ENCODE measurements at places on chromosomes 7 and 10.

GRCh38 chr7:66198956-66199355 lies 6.2 kb upstream of the TPST1 start:
- DNase-seq, result no peak

DNA sequence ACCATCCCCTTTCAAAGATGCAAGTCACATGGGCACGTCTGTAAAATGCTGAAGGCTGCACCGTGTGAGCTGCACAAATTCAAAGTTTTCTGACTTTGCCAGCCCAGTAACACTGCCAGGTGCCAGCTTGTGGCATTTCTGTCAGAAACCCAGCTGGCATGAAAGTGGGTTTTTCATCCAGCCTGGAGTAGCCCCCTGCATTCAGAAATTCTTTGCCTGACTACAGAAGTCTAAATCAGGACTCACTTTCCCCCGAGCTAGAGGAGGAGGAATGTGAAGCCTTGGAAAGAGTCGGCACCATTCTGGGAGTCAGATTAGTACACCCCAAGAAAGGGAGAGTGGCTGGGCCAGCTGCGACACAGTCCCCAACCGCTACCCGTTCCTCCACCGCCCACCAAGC lies 56.7 kb upstream of the EN2 start:
- DNase-seq, result no peak

DNA sequence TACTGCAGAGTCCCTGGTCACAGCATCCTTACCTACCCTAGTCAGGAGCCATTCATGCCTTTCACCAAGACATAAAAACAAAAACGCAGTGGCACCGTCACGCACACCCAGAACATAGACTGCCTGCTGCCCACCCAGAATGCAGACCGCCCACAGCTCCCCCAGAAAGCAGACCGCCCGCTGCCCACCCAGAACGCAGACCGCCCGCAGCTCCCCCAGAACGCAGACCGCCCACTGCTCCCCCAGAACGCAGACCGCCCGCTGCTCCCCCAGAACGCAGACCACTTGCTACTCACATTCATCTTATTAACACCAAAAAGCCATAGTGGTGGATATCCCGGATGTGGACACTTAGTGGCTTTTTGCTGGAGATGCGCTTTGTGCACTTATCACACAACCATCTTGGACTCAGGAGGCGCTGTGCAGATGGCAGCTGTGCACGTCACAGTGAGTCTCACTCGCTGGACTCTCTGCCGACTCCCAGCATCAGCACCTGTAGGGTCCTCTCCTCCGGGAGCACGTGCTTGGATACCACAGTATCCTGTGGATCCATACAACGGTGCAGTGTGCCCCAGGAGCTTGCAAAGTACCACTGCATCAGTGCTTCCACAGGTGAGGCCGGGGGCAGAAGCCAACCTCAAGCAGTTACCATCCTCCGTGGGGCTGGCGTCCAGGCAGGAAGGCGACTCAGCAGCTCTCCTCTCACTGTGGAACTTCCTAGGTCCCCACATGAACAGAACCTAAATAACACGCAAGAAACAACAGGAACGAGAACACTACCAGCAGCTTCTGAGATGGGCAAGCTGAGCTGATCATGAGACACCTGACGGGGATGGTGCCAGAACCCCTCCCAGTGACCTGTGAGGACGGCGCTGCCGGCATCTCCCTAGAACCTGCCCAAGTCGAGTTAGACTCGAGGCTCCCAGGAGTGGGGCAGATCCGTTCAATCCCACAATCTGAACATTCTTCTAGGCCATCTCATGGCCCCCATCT lies 161.0 kb downstream of the DIP2C start:
- no peak for DNase-seq

DNA sequence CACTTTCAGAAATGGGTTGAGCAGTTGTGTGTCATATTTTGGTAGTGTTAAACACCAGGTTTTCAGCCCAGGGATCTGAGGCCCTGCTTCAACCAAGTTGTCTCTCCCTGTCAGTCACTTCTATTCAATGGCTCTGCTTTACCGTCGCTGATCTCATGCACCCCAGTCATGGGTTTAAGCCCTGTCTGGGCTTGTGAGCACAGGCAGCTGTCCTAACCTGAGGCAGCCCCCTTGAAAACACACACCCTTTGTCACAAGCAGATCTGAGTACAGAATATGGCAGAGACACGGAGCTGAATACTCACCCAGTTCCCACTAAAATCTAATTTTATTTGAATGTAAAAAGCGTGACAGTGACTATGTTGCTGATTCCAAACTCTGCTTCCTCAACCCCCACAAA lies 110.6 kb upstream of the GLI3 start:
- no peak for DNase-seq

DNA sequence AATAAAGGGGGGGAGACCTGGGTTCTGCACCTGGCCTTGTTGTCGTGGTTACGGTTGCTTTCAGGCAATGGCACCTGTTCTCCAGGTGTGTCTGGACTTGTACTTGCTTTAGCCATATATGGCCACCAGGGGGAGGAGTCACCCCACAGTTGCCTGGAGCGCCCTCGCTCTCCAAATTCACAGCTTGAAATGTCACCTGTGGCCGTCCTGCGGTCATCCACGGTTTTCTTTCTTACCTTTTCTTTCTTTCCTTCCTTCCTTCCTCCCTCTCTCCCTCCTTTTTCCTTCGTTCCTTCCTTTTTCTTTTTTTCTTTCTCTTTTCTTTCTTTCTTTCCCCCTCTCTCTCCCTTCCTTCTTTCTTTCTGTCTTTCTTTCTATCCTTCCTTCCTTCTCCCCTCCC lies 157.2 kb upstream of the ZNF92 start:
- DNase-seq, result peak; percentile 37

DNA sequence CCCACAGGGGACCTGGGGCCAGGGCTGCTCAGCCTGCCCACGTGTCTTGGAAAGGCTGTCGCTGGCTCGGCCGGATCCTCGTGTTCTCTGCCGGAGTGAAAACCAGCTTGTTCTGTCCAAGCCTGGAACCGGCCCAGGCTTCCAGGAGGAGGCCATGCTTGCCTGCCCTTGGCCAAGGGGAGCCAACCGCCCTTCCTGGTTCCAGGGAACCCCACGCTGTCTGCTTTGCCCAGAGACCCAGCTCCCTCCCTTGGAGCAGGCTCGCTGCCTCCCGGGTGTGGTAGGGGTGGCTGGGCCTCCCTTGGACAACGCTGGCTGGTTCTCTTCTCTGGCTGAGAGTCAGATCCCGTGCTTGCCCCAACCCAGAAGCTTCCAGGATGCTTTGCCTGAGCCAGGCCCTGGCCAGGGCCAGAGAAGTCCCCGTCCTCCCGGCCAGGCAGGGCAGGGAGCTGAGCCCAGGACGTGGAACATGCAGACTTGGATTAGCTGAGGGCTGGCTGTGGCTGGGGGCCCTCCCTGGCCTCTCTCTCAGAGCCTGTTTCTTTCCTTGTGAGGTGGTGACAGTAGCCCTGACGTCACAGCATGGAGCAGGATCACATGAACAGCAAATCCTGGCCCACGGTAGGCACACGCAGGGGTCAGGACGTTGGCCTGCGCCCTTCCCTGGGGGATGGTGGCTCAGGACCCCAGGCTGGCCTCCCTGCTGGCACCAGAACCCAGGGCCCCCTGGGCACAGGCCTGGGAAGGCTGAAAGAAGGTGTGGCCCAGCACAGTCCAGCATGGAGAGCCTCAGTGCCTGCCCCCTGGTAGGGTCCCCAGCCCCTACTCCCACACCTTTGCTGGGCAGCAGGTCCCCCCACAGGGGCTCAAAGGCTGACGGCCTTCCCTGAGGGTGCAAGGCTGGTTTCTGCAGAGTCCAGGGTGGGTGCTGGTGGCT lies 67.5 kb downstream of the PWWP2B start:
- DNase-seq, result no peak

- DNase-seq, result no peak
Measured at GRCh38 chr10:71766717-71767419, 6.5 kb downstream of the VSIR start.

DNA sequence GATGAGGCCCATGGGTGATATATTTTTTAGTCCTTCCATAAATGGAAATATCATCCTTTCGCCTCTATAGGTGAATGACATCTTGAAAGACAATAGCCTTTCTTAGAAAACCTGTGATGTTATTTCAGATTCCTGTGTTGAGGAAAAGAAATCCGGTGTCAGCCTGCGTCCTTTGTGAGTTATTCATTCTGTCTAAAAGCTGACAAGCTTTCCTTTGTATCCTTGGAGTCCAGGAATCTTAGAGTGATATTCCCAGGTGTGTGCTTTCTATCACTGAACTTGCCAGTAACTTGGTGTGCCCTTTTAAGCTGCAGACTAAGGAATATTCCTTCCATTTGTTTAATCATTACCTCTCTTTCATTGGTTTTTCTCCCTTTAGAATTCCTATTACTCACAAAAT lies 41.0 kb downstream of the EVX1 start:
- DNase-seq, result no peak

- no peak for DNase-seq
Measured at GRCh38 chr10:103397191-103397825, 882 bp downstream of the PDCD11 start.

DNA sequence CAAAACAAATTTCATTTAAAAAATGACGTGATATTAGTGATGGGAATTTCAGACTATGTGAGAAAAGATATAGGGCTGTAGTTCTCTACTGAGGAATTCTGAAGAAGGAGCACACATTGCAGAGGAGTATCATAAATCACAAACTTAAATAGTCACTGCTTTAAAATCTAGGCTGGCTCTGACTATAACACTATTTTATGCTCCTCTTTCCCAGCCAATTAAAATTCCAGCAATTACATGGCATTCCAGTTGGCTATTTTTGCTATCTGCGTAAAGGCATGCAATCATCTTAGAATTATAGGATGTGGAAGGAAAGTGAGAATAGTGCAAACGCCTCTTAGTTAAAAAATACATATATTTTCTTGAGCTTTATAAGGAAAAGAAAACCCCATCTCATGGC lies 123.1 kb downstream of the GNAI1 start:
- no peak for DNase-seq

DNA sequence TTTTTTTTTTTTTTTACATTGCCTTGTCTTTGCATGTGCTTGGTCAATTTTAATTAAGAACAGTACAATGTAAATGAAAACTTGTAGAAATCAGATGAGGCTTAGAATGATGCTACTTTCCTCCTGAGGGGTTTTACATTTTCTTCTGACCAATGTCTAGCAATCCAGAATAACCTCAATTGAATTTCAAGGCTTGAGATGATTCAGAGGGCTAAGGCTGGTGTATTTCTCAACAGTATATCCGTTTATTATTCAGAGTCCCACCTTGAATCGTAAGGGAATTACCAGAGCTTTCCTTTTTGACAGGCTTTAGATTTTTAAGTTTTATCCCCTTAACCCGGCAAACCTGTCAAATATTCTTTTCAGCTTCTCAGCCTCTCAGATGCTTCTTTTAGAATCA lies 231.2 kb upstream of the STK17A start:
- no peak for DNase-seq

- no peak for DNase-seq
Measured at GRCh38 chr7:73820013-73820412, 10.8 kb upstream of the CLDN4 start.

DNA sequence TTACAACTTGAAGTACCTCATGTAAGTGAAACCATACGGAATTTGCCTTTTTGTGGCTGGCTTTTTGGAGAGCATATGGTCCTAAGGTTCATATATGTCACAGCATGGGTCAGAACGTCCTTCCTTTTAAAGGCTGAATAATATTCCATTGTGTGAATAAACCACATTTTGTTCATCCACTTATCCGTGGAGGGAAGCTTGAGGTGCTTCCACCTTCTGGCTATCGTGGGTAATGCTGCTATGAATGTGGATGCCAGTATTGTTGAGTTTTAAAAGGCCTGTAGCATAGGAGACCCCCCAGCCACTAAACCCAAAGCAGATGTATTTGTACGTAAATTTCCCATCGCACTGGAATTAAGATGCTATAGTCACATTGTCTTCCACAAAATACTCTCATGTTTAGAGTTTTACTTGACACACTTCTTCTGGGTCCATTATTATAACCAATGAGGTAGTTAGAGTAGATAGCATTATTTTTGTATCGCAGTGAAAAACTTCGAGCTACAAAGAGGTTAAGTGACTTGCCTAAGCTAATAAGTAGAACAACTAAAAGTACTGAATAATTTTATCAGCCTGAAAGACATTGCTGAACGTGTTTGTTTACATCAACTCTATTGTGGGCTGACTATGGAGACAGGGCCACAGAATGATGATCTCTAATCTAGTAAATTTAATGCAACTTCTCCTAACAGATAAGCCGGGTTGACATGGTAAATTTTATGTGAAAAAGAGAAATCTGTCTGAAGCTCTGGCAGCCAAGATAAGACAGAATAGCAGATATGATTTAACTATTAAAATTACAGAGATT lies 183.0 kb upstream of the CTBP2 start:
- DNase-seq, result no peak

DNA sequence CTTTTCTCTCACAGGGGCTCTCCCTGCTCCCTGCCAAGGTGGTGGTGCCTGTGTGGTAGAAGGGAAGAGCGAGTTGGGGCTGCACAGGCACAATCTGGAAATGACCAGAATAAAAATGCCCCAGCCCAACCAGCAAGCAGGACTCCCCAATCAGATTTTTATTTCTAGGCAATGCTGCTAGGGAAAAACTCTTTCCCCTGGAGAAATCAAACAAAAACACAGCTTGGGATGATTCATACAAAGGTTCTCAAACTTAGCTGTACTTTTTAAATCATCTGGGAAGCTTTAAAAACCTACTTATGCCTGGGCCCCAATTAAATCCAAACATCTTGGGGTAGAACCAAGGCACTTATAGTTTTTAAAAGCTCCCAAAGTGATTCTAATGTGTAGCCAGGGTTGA lies 243.2 kb downstream of the HTR7 start:
- DNase-seq, result no peak

DNA sequence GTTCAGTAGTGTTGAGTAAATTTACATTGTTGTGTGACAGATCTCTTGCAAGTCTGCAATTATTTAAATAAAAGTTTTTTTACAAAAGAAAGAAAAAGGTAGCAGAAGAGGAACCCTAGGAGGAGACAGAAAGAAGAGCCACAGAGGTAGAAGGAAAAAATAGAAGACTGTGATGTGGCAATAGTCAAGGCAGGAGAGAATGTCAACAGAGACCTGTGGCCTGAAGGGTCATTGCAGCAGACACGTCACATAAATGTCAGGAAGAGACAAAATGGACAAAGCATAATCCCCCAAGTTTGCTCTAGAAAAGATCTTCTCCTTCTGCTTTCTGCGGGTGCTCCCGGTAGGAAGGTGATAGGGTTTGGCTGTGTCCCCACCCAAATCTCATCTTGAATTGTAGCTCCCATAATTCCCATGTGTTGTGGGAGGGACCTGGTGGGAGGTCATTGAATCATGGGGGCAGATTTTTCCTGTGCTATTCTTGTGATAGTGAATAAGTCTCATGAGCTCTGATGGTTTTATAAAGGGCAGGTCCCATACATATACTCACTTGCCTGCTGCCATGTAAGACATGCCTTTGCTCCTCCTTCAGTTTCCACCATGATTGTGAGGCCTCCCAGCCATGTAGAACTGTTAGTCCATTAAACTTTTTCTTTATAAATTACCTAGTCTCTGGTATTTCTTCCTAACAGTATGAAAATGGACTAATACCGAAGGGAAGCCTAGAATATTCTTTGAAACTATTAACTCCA lies 41.1 kb upstream of the KDM7A start:
- DNase-seq, result no peak

- no peak for DNase-seq
Measured at GRCh38 chr7:4190010-4190981, 491.8 kb upstream of the FOXK1 start.

Data from activated CD8-positive, alpha-beta memory T cell treated with anti-CD3 and anti-CD28 coated beads for 1 hour (primary cell).